Forelimb muscle (tissue), 1 donor: ENCODE measurements at places on chromosomes 11 and 22. TPM values are rescaled to one million over a fixed set of nuclear protein-coding genes. Genes with fewer than 3 reads are reported as not detected.

Gene TMEM132A
- polyA plus RNA-seq = 36.0 TPM

Gene MPPED2
- polyA plus RNA-seq = 6.5 TPM

Gene NNMT
- 58.6 TPM for polyA plus RNA-seq

Gene RFPL3
- not detected for polyA plus RNA-seq

Gene PKP3
- 0.16 TPM for polyA plus RNA-seq

Gene C11orf42
- 0.24 TPM for polyA plus RNA-seq

Gene JHY
- 1.3 TPM for polyA plus RNA-seq

Gene TMEM151A
- polyA plus RNA-seq = not detected

Gene BBOX1
- 0.37 TPM for polyA plus RNA-seq

Gene TRIM51
- not detected for polyA plus RNA-seq

Gene OR2AG1
- 0.04 TPM for polyA plus RNA-seq

Gene OSBP2
- polyA plus RNA-seq = 5.0 TPM

Gene GRM5
- not detected for polyA plus RNA-seq

Gene KCNC1
- 2.1 TPM for polyA plus RNA-seq
